NCI-H2029 treated with DMSO at 0.1 percent for 48 hours (cell line): ENCODE measurements at places on chromosomes 6 and 20.

- DNase-seq, result no peak
Observed at GRCh38 chr6:113276601-113277000, 580.5 kb upstream of the MARCKS start.

DNA sequence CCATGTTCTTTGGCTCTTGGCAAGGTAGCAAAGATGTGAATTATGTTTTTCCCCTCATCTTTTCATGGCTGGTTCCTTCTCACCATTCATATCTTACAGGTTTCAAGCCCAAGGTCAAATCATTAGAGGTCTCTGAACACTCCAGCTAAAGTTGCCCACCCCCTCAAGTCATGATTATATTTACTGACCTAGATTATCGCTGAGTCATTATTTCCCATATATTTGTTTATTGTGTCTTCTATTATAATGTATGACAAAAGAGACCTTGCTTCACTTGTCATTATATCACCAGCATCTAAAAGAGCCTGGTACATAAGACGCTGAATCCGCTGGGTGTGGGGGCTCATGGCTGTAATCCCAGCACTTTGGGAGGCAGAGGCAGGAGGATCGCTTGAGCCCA lies 12.4 kb downstream of the DSN1 start:
- no peak for DNase-seq

GRCh38 chr6:47083586-47084047 lies 41.5 kb upstream of the ADGRF1 start:
- DNase-seq, result peak; percentile 84

GRCh38 chr20:57114290-57115005 lies 152.0 kb downstream of the BMP7 start:
- no peak for DNase-seq

GRCh38 chr6:127851197-127851596 lies 49.7 kb downstream of the THEMIS start:
- DNase-seq, result no peak

GRCh38 chr20:45611054-45611453 lies 18.5 kb upstream of the WFDC10A start:
- no peak for DNase-seq

DNA sequence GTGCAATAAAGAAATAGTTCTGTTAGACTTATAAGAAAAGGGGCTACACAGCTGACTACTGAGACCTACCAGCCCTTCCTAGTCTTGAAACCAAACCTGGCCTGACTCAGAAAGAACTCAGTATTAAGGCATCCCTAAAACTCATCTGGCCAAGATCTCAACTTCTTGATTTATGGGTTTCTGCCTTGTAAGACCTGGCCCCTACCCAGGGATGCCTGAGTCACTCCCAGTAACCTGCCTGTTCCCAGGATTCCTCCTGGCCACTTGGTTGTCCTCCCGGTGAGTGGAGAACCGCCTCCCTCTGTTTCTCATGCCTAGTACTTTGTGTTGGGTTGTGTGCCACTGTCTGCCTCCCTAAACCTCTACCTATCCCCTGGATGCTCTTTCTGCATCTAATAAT lies 189.4 kb upstream of the PREP start:
- no peak for DNase-seq

DNA sequence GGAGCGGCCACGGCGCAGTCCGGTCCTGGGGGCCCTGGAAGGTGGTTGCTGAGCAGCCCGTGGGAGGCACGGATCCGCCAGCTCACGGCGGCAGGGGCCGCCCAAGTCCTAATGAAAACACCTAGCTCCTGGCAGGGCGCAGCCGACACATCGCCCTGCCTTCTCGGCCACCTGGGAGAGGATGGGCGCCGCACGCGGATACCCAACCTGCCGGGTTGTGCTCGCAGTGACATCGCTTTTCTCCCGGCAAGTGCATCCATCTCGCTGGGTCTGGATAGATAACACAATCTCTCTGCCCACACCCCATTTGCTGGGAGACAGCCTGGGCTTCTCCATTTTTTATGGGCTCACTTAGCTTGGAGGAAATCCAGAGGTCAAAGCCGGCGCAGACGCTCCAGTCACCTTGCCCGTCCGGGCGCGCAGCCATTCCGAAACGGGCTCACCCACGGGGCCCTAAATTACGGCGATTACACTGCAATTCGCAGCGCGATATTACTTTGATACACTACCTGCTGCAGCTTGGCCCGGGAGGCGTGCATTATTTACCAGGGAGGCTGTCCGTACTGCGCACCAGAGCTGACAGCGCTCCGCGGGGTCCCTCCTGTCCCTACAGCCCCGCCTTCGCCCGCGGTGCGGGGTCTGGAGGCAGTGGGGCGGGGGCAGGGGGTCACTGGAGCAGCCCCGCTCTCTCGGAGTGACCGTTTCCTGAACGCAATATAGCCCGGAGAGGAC lies 36.2 kb upstream of the CCDC167 start:
- DNase-seq, result no peak

- DNase-seq, result no peak
Observed at GRCh38 chr20:16167423-16168130, 405.7 kb downstream of the KIF16B start.

GRCh38 chr6:113352831-113353230 lies 504.3 kb upstream of the MARCKS start:
- DNase-seq, result no peak

DNA sequence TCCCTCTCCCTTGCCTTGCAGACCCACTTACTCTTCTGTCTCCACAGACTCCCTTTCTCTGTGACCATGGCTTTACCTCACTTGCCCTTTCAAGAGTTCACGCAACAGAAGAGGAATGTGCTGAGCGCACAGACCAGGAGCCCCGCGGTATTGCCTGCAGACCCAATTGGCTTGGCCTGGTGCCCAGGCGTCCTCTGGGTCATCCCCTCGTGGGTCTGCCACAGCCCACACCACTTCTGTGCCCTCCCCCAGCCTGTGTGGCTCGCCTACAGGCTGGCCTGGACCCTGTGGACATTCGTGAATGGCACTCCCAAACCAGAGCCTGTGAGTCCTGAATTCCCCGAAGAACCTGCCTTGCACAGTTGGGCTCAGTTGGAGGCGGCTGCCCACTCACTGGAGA lies 15.3 kb upstream of the NINL start:
- no peak for DNase-seq
